CD4-positive, alpha-beta memory T cell (primary cell): ENCODE measurements at places on chromosomes 5 and 9. TPM values are rescaled to one million over a fixed set of nuclear protein-coding genes. Genes with fewer than 3 reads are reported as not detected.

The PRPF4 gene
- 20.7 TPM for total RNA-seq

The PCDHB4 gene
- not detected for total RNA-seq

The CTXN3 gene
- total RNA-seq = not detected

The CARTPT gene
- total RNA-seq = not detected

The SLC6A18 gene
- total RNA-seq = not detected

DNA sequence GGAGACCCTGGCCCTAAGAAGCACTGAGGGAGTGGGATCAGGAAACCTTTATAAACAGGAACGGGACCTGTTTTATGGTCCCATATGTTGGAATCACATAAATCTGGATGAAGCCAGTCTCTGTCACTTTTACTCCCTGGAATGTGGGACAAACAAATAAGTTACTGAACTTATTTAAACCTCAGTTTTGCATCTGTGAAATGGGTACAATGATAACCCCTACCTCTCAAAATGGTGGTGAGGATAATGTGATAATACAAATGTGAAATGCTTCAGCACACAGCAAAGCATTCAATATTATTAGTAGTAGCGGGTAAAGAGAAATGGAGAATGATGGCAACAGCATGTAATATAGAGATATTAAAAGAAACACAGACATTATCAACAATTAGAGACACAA lies 298.9 kb downstream of the ZSWIM6 start:
- no peak for DNase-seq

- no peak for DNase-seq
Observed at GRCh38 chr5:135442431-135443160, 4.6 kb downstream of the DCANP1 start.

GRCh38 chr5:66987126-66987525 lies 209.5 kb downstream of the CD180 start:
- no peak for DNase-seq

GRCh38 chr5:88997937-88998336 lies 115.0 kb upstream of the MEF2C start:
- no peak for DNase-seq

DNA sequence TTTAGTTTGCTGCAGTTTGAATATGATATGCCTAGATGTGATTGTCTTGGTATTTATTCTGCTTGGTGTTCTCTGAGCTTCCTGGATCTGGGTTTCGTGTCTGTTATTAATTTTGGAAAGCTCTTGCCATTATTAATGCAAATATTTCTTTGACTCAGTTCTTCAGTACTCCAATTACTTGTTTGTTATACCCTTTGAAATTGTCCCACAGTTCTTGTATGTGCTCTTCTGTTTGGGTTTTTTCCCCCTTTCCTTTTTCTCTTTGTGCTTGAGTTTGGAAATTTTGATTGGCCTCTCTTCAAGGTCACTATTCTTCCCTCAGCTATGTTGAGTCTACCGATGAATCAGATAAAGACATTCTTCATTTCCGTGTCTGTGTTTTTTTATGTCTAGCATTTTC lies 96.6 kb upstream of the CKMT2 start:
- no peak for DNase-seq

- no peak for DNase-seq
Observed at GRCh38 chr5:14450742-14451141, 130.8 kb upstream of the OTULINL start.

- no peak for DNase-seq
Observed at GRCh38 chr9:69097923-69098593, 62.5 kb downstream of the FXN start.

- no peak for DNase-seq
Observed at GRCh38 chr9:134057751-134058701, 9.8 kb downstream of the BRD3 start.

DNA sequence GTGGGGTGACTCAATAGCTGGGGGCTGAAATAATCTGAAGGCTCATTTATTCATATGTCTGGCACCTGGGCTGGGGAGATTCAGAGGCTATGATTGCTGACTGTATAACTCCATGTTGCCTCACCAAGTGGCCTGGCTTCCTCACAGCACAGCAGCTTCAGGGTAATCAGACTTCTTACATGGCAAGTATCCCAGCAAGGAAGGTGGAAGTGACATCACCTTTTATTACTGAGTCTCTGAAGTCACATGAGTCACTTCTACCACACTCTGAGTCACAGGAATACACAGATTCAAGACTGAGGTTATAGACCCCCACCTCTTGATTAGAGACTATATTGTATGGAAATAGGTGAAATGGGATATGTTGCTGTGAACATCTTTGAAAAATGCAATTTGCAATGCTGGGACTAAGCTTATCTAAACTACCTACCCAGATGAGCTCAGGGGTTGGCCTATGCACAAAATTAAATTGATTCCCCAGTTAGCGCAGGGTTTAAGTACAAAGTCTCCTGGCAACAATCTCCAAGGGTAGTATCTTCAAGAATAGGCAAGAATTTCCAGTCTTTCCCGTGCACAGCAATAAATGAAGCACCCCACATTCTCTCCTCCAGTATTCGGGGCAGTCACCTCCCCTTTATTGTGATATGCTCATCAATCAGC lies 553.1 kb downstream of the LRRC70 start:
- DNase-seq = no peak

DNA sequence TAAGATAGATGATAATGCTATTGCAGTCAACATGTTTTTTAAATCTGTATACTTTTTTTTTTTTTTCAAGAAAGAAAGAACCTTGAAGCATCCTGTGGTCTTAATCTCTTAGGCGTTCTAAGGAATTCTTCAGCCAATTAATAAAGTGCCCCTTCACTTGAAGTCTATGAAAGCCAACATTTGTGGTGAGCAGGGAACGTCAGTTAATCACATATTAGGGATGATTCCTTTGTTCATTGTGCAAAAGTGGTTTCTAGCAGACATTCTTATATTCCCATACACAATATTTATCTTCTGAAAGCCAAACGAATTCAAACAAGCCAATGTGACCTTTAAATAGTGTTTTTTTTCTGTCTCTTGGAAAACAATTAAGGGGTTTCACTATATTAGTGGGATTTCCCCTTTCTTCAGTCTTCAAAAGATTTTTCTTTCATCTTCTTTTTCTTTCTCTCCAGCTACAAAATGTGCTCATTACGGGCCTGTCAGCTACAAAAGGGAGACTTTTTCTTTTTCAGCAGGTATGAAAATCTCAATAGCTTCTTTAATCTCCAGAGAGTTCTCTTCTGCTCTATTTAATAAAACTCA lies 40.1 kb downstream of the TMEM167A start:
- DNase-seq = no peak

- no peak for DNase-seq
Observed at GRCh38 chr9:112863214-112863613, 27.5 kb downstream of the SLC46A2 start.

- no peak for DNase-seq
Observed at GRCh38 chr9:38064842-38065368, 4.1 kb downstream of the SHB start.

GRCh38 chr9:7606591-7606990 lies 193.0 kb downstream of the DMAC1 start:
- no peak for DNase-seq

- DNase-seq = no peak
Observed at GRCh38 chr5:77778881-77779438, 2.8 kb upstream of the TBCA start.
